ENCODE measurements at places on chromosomes 1 and 21.
A peak's percentile ranks its signal among the peaks of the same experiment; 100 is the strongest.

DNA sequence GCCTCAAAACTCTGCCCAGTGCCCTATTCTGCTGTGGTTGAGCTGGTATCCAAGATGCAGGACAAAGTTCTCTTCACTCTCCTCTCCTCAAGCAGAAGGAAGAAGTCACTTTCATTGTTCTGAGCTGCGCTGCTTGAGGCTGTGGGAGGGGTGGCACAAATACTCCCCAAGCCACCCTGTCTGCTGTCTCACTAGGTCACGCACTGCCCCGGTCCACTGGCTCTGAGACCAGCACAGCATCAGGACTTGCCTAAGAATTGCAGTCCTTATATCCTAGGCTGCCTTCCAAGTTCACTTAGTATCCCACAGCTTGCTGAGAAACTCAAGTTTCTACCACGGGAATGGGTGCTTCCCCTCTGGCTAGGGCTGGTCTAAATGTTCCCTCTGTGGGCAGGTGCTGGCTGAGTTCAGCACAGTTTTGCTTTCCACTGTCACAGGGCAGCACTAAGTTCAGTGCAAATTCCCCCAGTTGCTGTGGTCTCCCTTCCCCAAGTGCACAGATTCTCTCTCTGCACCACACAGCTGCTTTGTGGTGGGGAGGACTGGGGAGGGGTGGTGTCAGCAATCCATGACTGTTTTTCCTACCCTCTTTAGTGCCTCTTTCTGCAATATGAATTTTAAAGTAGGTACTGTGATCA, 32.4 kb downstream of the SLC9C2 start:
- DNase-seq = no peak

DNA sequence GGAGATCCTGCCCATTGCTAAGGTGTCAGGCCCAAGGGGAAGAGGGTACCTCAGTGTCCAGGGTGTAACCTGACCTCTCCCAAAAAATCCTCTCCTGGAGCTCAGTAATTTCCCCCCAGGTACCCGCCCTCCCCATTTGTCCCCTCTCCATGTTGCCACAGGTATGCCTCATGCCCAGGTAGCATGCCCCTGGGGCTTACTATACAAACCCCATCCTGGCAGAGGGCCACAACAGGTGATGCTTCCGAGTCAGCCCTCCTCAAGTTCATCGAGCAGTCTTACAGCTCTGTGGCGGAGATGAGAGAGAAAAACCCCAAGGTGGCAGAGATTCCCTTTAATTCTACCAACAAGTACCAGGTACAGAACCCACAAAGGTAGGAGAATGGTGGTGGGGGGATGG, 15.7 kb downstream of the ATP1A4 start:
- no peak for DNase-seq

GRCh38 chr1:26277261-26277661, 2.6 kb upstream of the SH3BGRL3 start:
- DNase-seq = no peak

GRCh38 chr1:5847013-5847659, 145.1 kb downstream of the NPHP4 start:
- no peak for DNase-seq

GRCh38 chr1:160877221-160877620, 7.8 kb downstream of the ITLN1 start:
- DNase-seq = peak; percentile 26

DNA sequence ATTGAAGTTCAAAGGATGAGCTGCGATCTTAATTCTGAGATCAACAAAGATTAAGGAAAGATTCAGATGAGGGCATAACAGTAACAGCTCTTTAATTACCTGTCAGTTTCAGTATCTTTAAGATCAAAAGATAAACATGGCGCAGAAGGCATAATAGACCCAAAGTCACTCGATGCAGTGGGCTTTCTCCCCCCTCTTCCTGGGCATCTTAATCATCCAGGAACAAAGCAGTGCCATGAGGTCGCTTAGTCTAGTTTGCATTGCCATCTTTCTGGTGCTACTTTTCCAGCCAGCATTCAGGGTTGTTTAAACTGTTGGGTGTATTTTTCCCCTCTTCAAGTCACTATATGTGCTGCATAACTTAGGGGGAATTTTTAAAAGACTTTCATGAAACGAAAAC, 72.3 kb downstream of the HUNK start:
- DNase-seq = no peak

GRCh38 chr1:155202731-155203515, 4.8 kb downstream of the THBS3 start:
- DNase-seq = no peak

- no peak for DNase-seq
Measured at GRCh38 chr21:41187537-41188025, 19.6 kb downstream of the BACE2 start.

DNA sequence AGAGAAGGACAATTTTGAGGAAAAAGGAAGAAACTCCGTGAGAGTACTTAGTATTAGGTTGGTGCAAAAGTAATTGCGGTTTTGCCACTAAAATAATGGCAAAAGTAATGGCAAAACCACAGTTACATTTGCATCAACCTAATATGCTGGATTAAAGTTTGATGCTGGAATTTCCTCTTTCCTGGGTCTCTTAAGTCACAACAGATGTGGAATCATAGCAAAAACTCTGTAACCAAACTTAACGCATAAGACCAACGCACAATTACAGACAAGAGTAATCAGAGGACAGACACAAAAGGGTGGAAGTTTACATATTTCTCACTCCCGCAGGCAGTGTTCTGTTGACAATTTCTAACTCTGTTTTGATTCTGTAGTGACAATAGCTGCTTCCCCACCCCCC, 182.4 kb downstream of the BACH1 start:
- DNase-seq = no peak

DNA sequence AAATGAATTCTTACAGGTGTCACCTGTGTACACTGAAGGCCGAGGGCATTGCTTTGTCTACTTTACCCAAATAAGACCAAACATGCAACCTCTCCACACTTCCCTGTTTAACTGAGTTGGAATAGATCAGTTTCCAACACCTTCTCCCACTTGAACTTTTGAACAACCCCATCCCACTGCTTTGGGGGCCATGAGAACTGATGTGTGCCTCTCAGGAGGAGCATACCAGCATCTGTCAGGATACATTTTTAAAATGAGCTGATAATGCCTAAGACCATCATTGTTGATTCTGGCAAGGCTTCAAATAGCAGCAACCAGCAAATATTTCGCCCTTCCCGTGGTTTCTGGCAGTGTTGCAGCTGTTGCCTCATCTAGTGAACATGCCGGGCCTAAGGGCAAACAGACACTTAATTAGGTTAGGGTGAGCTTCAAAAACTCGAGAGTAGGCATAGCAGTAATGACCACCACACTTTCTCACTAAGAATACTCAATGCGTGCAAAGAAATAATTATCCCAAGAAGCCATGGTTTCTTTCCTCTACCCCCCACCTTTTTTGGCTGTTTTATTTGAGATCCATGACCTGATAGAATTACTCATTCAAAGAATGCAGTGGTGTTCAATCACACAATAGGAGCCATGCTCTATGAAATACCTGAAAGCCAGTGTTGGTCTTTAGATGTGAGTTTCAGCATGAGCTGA, 63.7 kb downstream of the MAP10 start:
- DNase-seq = no peak

Data from CD4-positive, alpha-beta T cell treated with Interleukin-6 for 4 hours (primary cell).